ENCODE measurements at places on chromosomes 6 and 20.

DNA sequence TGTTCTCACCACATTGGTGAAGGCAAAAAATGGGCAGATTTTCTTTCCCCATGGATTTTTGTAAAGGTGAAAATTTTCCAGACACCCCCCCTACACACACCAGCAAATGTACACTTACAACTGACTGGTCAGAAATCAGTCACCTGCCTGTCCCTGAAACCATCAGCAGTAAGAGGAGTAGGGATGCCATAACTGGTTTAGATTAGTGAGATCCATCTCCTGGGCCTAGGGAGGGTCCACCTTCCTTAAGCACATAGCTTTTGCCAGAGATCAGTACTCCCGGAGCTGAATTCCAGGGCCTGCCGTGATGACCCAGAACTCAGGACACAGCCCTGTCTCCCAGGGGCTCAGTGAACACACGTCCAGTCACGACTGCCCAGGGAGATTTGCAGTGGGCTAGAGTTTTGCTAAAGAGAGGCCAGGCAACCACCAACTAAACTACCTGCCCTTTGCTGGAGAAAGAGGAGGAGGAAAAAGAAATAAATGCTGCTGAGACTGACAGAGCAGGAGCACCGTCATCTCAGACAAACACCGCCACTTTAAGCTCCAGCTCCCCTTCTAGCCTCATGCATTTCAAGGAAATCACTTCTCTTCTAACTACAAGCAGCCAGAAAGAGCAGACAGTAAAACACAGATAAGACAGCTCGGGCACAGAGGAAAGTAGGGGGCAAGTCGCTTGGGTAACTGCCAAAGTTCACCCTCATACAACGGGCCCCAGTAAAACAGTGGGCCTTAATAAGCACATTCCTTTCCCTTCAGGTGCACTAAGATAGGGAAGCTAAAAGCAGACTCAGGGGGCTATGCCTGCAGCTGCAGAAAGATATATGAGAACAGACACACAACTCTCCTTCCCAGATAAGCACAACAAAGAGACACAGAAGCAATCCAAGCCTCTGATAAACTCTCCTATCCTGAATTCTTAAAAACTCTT lies 82.6 kb upstream of the SPTLC3 start:
- DNase-seq: no peak

- no peak for DNase-seq
These were observed 55.6 kb downstream of the KCNB1 start for GRCh38 chr20:49426873-49427272.

- peak; percentile 60 for DNase-seq
These were observed 919.0 kb downstream of the KIF16B start for GRCh38 chr20:15654208-15654649.

DNA sequence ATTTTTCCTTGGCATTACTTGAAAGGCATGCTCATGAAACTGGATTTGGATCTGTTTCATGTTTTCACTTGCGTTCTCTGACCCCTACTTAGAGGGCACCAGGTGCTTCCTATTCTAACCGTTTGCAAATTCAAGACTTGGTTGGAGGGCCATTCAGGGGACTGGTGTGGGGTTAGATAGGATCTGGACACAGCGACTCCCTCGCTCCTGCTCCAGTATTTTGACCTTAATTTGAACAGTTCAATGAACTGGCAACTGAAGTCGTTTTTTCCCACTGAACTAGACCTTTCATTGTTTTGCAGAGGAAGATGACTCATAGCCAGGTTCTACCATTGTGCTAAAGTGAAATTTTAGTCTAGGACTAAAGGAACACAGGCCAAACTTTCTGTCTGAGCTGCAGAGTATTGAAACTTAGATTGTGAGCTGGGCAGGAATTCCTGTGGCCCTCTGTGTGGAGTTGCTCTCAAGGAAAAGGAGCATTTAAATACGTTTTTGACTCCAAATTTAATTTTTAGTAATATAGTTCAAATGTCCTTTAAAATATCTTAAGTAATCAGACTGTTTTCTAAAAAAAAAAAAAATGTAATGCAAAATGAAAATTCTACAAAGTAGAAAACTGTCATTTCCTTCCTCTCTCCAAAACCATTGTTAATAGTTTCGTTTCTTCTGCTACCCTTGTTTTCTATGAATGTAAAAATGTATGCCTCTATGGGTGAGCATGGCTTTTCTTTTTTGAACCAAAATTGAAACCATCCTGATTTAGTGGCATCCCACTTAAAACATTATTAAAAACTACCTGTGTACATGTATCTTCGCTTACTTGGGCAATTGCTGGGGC lies 64.8 kb downstream of the UTRN start:
- DNase-seq: peak; percentile 52

- no peak for DNase-seq
These were observed 144.8 kb upstream of the FOXA2 start for GRCh38 chr20:22729180-22729579.

GRCh38 chr6:170048615-170049256 lies 242.1 kb downstream of the DLL1 start:
- peak; percentile 22 for DNase-seq

- DNase-seq: peak; percentile 24
These were observed 128.9 kb downstream of the ELOVL4 start for GRCh38 chr6:79818471-79818870.

DNA sequence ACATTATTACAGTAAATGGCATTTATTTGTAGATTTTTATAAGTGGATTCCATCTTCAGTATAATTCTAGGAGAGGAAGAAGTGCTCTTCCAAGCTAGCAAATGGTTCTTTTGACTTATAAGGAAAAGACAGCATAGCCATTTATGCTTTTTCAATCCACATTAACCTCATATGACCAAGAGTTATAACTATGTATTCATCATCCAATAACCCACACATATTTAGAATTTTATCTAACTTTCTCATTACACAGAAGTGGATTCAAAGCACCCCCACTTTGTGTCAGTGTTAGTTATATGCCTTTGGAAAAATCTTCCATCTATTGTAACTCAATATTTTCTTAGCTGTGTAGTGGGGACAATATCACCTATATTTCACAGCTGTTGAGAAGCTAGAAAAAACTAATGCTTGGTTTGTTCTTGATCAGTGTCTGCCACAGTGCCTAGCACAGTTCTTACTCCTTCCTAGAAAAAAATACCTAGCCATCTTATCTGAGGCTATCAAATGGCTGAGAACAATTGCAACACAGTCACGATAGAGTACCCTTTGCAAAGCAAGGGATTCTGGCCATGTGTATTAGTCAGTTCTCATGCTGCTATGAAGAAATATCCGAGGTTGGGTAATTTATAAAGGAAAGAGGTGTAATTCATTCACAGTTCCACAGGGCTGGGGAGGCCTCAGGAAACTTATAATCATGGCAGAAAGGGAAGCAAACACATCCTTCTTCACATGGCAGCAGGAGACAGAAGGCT lies 986.3 kb downstream of the TFAP2A start:
- peak; percentile 53 for DNase-seq

GRCh38 chr20:24770628-24771541 lies 178.2 kb upstream of the CST7 start:
- DNase-seq: no peak
